ENCODE measurements at places on chromosomes 4 and X. TPM values are rescaled to one million over a fixed set of nuclear protein-coding genes. Genes with fewer than 3 reads are reported as not detected.

FGFBP1 gene
- not detected for total RNA-seq

GSX2 gene
- not detected for total RNA-seq

HTN3 gene
- not detected for total RNA-seq

NUP62CL gene
- 1.1 TPM for total RNA-seq

GPM6B gene
- total RNA-seq: not detected
